HuH-7.5 (cell line): ENCODE measurements at places on chromosomes 3 and 15.

DNA sequence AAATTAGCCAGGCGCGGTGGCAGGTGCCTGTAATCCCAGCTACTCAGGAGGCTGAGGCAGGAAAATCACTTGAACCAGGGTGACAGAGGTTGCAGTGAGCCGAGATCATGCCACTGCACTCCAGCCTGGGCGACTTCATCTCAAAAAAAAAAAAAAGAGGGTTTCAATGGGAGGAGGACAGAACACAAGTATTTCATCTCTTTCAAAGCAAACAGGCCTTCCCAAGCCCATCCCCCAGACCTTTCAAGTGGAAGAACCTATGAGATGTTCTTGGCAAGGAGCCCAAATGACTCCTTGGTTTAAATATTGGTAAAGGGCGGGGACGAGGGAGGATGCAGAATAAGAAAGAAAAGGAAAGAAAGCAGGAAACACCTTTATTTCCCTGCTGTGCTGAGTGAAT lies 62.2 kb upstream of the MCF2L2 start:
- DNase-seq, result no peak

- DNase-seq, result no peak
These were observed 4.1 kb downstream of the ZNF609 start for GRCh38 chr15:64464276-64465005.

DNA sequence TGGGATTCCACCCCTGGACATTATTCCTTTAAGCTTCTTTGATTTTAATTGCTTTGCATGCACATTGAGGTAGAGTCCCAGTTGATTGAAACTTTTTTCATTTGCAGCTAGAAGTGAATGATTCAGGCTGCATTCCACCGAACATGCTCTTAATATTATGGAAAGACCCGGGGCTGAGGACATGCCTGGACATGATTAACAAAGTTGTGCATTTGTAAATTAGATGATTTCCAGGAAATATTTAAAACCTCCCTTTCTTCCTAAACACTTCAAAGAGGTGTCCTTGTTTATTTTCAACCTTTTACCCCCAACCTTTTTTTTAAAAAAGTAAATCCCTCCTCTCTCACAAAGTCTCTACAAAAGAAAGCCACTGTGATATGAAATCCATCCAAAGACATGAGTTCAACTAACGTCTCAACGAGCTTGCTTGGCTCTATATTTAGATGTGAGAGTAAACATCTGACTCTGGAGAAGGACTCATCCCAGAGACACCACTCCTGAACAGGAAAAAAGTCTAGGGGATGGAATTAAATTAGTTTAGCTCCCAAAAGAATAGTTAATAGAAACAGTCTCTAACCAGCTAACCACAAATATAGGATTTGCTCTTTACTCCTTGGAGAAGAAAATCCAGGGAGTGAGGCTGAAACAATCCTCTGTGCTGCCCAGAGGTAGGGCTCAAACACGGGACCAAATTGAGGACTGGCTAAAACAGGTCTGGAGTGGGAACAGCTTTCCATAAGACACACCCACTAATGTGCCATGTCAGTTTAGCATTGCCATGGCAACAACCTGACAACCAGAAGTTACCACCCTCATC lies 83.1 kb downstream of the XXYLT1 start:
- no peak for DNase-seq

DNA sequence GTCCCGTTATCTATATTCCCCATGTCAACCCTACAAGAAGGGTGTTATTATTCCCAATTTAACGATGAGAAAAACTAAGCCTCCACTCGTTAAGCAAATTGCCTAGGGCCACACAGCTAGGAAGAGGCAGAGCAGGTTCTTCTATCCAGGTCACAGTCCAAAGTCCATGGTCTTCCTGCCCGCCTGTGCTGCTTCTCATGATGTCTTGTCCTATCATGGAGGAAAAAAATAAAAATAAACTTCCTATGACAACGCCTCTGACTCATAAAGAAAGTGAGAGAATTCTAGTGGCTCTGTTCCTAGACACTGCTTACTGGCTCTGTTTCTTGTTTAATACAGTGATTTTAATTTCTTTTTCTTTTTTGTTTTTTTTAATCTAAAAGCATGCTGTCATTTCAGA lies 9.7 kb downstream of the COL8A1 start:
- DNase-seq, result no peak

DNA sequence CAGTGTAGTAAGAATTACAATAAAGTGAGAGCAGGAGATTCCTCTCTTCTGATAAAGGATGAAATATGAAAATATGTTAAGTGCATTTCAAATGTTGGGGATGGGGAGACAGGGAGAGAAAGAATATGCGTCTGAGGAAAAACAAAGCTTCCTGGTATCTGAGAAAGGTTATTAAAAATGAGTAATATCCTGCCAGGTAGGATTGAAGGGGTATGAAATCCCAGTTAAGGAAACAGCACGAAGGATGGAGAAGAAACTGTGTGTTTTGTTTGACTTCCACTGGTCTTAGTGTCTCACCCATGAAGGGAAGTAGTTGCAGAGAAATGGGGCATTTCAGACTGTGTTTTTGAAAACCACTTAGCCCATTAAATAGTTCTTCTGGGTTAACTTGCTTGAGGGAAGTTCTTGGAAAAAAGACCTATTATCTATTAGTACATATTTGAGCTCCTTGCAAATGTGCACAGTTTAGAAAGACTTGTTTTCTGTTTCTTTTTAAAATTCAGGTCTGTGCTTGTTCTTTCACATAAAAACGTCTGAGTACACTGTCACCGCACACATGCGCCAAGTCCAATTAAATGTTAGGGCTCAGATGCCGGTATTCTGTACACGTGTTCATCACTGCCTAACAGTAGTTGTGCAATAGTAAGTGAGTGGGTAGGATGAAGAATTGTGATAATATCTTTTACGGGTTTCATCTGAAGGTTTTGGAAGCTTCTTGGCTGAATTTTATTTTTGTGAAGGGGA lies 196.1 kb upstream of the P2RY1 start:
- no peak for DNase-seq

- no peak for DNase-seq
These were observed 26.1 kb downstream of the FNDC3B start for GRCh38 chr3:172065527-172065926.

GRCh38 chr3:9409981-9410854 lies 12.8 kb downstream of the SETD5 start:
- no peak for DNase-seq

DNA sequence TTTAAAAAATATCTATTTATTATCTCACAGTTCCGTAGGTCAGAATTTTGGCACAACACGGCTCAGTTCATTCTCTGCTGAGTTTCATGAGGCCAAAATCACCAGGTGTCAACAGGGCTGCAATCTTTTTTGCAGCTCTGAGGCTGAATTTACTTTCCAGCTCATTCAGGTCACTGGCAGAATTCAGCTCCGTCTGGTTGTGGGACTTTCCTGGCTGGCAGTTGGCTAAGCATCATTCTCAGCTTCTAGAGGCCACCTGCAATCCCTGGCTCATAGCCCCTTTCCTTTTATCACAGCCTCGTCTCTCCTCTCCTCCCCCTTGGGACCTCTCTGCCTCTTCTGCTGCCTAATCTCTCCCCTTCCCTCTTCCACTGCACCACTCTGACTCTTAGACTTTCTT lies 174.0 kb upstream of the WNT5A start:
- DNase-seq, result no peak

- DNase-seq, result no peak
These were observed 72.1 kb downstream of the OTOL1 start for GRCh38 chr3:161568671-161569070.

- DNase-seq, result no peak
These were observed 90.5 kb upstream of the CTDSPL start for GRCh38 chr3:37770938-37771918.

- no peak for DNase-seq
These were observed 66.4 kb upstream of the TRA2B start for GRCh38 chr3:186004209-186004608.

DNA sequence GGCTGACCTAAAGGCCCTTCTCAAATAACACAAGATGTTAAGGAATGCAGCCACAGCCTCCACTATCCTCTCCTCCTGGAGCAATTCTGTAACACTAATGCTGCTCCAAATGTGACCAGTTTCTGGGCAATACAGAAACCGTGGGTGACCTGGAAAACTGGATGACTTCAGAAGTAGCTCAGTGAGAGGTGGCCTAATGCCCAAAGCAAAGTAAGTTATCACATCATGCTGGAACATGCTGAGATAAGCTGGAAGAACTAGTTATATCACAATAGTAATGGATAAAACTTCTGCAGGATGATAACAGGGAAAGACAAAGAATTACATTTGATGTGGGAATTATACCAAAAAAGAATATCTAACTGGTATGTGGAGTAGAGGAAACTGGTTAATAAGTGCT lies 72.0 kb downstream of the DHX30 start:
- no peak for DNase-seq

DNA sequence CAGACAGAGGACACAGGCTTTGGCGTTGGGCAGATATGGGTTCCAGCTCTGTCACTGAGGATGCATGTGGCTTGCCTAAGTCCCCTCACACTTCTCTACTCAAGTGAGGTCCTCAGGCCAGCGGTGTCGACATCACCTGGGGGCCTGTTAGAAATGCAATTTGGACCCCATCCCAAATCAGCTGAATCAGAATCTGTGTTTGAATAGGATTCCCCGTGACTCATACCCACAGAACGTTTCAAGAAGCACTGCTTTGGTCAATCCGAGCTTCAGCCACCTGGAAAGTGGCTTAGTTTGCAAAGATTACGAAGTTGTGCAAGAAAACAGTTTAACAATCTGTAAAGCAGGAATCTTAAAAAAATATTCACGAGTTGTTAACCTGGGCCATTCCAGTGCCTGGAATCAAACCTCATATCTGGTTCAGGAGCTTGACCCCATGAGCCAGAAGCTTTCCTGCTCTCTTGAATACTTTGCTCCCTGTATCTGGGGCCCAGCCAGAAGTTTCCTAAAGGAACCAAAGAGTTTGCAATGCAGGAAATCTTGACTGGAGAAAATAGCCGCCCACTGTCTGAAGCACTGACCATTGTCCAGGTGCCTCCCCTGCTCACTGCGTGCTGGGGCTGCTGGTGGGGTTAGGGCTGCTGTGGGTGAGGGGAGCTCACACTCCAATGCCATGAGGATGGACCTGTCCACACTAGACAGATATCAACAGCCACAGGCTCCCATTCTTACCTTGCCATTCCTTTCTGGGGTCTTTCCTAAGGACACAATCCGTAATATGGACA lies 208.5 kb upstream of the LINGO1 start:
- DNase-seq, result no peak

GRCh38 chr3:81742581-81742980 lies 18.9 kb downstream of the GBE1 start:
- DNase-seq, result no peak

DNA sequence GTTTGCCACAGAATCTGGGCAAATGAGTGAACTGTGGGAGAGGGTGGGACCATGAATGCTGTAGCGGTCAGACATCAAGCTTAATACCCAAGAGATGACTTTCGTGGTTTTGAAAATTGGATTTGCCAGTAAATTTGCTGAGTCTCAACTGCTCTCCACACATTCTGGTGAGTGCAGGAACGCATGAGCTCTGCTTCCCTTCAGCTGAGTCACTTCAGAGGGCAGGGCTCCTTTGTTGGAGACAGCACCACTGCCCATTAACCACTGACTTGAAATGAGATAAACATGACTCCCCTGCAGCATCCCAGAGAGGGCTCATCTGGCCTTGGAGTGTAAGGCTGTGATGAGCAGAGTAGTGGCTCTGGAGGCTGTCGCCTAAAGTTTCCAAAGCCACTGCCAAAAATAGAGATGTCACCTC lies 22.6 kb downstream of the RARRES1 start:
- no peak for DNase-seq

- DNase-seq, result no peak
These were observed 66.7 kb downstream of the ATP10A start for GRCh38 chr15:25796395-25796794.

DNA sequence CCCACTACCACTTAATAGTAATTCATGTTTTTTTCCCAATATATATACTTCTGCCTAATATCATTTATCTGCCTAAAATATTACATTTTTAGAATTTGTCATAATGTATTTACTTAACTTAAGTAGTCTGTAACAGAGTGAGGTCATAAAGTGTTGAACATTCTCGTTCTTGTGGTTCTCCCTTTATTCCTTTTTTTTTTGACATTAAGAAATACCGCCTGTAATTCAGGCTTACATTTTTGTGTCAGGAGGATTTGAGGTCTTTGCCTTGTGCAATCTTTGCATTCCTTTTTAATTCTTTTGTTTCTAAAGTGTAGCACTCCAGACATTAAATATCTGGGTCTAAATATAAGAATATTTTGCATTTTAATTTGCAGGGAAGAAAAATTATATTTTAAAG lies 315.4 kb downstream of the PTPRG start:
- no peak for DNase-seq

DNA sequence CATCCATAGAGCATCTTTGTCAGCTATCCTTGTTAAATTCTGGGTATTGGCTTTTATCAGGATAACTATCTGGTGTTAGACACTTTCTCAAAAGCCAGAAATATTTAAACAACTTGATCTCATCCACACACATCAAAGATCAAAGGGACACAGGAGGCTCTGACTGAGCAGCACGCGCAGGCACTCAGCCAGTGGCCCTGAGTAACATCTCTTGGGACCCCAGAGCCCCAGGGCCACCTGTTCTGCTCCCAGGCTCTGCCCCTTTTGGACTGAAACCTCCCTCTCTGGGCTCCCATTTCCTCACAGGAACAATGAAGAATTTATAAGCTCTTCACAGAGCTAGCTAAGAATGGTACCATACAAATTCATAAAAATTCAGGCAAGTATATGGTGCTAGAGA lies 16.1 kb downstream of the ATP10A start:
- DNase-seq, result no peak

- peak; percentile 67 for DNase-seq
These were observed 17.2 kb upstream of the GNB5 start for GRCh38 chr15:52208306-52208946.

- no peak for DNase-seq
These were observed 26.9 kb upstream of the ZNF280D start for GRCh38 chr15:56760186-56760585.

- DNase-seq, result no peak
These were observed 292.9 kb upstream of the PDZRN3 start for GRCh38 chr3:73917643-73918042.

DNA sequence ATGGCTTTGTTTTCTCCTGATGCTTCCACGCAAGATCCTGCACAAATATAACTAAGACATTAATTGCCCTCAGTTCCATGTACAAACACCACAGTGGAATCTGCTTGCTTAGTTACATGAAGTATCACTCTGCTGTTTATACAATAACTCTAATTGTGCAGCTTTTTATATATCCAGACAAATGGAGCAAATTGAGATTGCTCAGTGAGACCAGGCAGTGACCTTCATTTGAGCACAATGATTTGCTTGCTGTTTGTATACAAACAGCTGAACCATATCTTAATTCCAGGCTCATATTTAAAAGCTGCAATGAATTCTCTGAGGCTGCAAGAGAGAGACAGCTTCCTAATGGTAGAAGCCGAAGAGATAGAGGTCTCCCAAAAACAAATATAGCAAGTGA lies 243.7 kb downstream of the CADPS start:
- no peak for DNase-seq

- DNase-seq, result no peak
These were observed 135.8 kb upstream of the ANKRD28 start for GRCh38 chr3:15933439-15934139.
